Activated T-cell treated with anti-CD3 and anti-CD28 coated beads, Interleukin-2, amount 50 U/mL, for 24 hours (primary cell): ENCODE measurements at places on chromosomes 6 and 20.
A peak's percentile ranks its signal among the peaks of the same experiment; 100 is the strongest.

DNA sequence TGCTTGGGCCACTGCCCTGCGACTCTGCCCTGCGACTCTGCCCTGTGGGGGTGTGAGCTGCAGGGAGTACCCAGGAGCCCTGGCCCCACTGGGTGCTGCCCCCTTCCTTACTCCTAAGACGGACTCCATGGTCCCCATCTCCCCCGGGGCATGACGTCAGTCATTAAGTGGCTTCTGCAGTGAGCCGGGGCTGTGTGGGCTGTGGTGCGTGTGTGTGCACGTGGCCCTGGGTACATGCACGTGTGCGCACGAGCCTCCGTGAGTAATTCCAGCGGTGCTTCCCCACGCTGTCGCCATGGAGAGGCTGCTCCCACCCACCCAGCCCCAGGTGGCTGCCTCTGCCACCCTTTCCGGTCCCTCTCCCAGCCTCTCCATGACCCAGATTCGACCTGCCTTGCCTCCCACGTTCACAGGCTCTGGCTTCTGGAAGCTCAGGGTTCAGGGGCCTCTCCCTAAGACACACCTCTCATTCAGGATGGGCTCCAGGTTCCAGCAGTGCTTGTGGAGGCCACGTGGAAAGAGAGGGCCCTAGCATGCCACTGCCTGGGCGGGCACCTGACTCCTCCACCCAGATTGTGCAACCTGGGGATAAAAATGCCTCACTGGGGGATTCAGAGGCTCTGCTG, 88.3 kb downstream of the DLGAP4 start:
- peaks cover 5% of the 10 kb centered on the region for H3K27me3 ChIP-seq
- H3K4me3 ChIP-seq: no peak overlapping the region
- H3K4me1 ChIP-seq: no peaks in the 10 kb centered on the region
- no peak for DNase-seq
- H3K27ac ChIP-seq: no peak overlapping the region
- no peaks in the 10 kb centered on the region for H3K36me3 ChIP-seq

DNA sequence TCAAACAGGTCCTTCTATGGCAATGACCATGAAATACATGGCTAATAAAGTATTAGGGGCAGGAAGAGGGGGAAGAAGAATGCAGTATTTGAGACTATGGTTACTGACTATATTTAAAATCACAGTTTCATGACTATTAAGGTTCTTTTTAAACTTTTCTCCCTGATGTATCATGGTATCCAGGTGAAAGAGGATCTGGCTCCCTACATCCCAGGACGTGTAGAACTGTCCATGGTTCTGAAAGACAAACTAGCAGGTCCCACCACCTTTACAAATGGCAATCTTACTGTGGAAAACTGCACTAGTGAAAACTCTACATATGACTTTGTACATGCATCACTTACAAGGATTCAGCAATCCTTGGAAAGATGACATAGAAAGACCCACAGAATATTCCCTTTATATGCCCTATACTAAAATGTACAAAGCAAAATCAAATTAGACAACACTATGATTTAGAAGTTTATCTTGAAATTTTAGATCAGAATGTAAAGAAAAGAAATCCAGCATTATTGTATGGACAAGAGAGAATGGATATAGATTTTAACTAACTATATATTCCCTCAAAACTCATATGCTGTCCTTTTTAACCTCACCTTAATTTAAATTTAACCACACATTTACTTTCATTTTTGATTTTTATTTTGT, 33.5 kb downstream of the RPP21 start:
- no peak for DNase-seq
- peaks cover 39% of the 10 kb centered on the region for H3K27me3 ChIP-seq
- H3K4me1 ChIP-seq: no peaks in the 10 kb centered on the region
- no peak overlapping the region for H3K27ac ChIP-seq
- no peaks in the 10 kb centered on the region for H3K36me3 ChIP-seq
- H3K4me3 ChIP-seq: no peak overlapping the region

GRCh38 chr6:498795-499231, 107.3 kb downstream of the IRF4 start:
- H3K4me1 ChIP-seq: peaks cover 88% of the 10 kb centered on the region

- H3K27ac ChIP-seq: no peak overlapping the region
- H3K36me3 ChIP-seq: no peaks in the 10 kb centered on the region
- no peak for DNase-seq
- peaks cover 67% of the 10 kb centered on the region for H3K27me3 ChIP-seq
These were observed 2.7 kb upstream of the PLCB1 start for GRCh38 chr20:8129211-8129976.

- H3K4me1 ChIP-seq: peaks cover 23% of the 10 kb centered on the region
- no peak overlapping the region for H3K27ac ChIP-seq
- no peaks in the 10 kb centered on the region for H3K27me3 ChIP-seq
- no peak overlapping the region for H3K4me3 ChIP-seq
- no peak for DNase-seq
- H3K36me3 ChIP-seq: no peaks in the 10 kb centered on the region
These were observed 6.3 kb downstream of the ADTRP start for GRCh38 chr6:11772109-11772825.

DNA sequence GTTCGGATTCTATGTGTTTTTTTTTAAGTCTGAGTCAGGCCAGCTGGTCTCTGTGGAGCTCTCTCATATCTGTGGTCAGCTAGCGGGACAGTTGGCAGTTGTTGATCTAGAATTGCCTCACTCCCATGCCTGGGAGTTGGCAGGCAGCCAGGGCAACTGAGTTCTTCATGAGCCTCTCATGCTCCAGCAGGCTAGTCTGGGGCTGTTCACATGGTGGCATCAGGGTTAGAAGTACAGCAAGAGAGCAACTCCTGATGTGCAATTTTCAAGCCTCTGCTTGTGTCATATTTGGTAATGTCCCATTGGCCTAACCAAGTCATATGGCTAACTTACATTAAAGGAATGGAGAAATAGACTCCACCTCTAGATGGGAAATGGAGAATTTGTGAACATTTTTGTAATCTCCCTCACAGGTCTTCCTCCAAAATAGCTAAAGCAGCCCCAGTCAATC, 6.7 kb upstream of the IFT52 start:
- no peaks in the 10 kb centered on the region for H3K27me3 ChIP-seq
- H3K4me3 ChIP-seq: no peak overlapping the region
- no peaks in the 10 kb centered on the region for H3K4me1 ChIP-seq
- DNase-seq: no peak

GRCh38 chr6:27059621-27060425, 187.7 kb upstream of the PRSS16 start:
- H3K27ac ChIP-seq: no peak overlapping the region
- no peak for DNase-seq
- H3K27me3 ChIP-seq: peaks cover 28% of the 10 kb centered on the region
- no peaks in the 10 kb centered on the region for H3K36me3 ChIP-seq

DNA sequence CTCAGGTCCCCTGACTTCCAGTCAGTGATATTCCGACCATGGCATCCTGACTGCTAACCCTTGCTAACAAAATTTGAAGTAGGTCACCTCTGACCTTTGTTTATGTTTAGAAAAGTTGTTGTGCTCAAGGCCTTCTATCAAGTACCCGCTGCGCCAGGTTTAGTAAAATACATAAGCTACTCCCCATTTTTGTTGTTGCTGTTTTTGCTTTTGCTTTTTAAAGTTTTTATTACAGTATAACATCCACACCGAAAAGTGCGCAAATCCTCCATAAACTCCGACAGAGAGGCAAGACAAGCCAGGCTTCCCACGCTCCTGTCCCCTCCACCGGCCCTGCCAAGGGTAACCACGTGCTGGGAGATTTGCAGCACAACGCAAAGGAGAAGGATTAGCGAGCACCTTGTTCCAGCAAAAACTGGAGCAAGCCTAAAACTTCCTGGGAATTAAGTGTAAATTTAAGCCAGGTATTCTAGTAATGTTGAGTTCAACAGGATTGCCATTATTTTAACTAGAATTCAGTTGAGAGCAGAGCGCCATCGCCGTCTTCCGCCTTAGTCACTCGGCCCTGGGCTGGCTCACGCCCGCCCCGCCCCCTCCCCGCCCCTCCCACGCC, 17.8 kb upstream of the HMGN4 start:
- peaks cover 2% of the 10 kb centered on the region for H3K36me3 ChIP-seq
- peaks cover 41% of the 10 kb centered on the region for H3K4me1 ChIP-seq
- peak overlapping the region; percentile 90 for H3K27ac ChIP-seq
- no peak for DNase-seq
- H3K27me3 ChIP-seq: no peaks in the 10 kb centered on the region
- peak overlapping the region; percentile 72 for H3K4me3 ChIP-seq
